ENCODE measurements at places on chromosomes 2 and 18.

- DNase-seq: no peak
Measured at GRCh38 chr2:118981632-118982031, 39.6 kb downstream of the MARCO start.

- no peak for DNase-seq
Measured at GRCh38 chr2:172248785-172249187, 146.1 kb upstream of the DLX2 start.

DNA sequence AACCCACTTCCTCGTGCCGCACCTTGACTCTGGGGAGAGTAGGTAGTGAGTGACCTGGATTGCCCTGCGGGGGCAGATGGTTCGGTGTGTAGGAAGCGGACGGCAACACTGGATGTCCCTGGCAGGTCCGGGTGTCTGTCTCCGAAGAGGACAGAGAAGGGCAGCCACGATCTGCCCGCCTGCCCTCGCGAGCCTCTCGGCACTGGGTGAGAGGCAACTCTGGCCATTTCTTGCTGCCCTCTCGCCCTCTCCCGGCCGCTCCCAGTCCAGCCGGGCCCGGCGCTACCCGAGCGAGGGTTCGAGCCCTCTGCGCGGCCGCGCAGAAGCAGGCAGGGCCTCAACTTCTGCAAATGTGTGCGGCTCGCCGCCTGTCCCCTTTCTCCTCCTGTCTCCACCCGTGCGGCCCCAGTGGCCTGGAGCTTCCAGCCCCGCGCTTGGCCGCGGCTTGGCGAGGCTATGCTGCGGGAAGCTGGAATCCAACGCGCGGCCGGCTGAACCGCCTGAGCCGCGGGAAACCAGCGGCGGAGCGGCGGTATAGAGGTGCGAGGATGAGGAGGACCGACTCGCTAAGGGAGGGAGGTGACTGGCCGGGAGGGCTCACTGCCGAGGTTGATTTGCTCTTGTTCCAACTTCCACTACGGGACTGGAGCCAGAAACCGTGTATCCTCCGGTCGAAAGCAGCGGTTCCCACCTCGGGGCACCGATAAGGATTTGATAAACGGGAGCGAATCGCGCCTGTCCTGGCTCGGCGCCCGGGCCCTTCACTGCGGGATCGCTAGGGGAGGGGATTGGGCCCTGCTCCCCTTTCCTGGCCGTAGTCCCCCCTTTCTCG, 1.5 kb downstream of the EPAS1 start:
- no peak for DNase-seq

DNA sequence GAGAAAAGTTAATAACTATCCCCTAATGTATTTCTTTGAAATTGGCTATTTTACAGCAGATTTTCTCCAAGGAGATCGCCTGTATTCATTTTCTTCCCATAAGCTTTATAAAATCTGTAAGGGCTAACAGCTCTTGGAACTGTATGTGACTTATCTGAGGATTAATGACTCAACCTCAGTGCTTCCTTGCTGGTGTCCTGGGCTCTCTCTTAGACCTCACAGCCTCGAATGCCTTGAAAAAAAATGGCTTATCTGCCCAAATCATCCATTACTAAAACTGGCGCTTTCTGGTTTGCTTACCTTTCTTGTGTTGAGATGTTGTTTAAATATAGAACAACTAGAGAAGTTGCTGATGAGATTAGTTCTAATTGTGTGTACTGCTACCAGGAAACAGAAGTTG, 713.6 kb downstream of the SLC4A3 start:
- no peak for DNase-seq

GRCh38 chr2:133146893-133147292, 421.4 kb downstream of the NCKAP5 start:
- DNase-seq: no peak

DNA sequence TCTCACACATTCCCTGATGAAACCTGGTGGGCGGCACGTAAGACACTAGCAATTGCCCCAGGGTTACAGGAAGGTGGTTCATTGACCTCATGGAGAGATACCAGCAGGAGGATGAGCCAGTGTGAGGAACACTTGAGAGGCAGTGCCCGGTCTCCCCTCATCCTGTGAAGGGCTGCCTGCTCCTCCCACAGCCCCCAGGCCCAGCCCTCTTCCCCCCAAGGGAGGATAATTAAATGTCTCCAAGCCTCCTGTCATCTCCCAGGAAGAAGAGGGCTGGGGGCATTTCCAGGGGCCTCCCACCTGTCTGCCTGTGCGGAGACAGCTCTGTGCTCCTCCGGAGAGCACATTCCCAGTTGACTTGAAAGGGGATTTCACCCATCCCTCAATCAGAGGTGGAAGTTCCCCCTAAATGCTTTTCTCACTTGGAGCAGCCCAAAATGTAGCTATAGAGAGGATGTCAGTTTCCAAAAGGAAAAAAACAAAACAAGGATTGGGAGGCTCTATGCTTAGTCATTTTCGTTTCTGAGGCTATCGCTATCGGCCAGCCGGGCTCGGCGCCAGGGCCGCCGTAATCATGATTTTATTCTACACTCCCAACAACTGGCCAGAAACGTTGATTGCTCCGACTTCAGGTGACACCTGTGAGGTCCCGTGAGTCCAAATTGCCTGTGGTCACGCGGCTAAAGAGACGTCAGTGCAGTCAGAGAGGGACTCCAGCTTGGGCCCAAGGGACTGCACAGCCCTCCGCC, 7.1 kb downstream of the KCNF1 start:
- DNase-seq: no peak

DNA sequence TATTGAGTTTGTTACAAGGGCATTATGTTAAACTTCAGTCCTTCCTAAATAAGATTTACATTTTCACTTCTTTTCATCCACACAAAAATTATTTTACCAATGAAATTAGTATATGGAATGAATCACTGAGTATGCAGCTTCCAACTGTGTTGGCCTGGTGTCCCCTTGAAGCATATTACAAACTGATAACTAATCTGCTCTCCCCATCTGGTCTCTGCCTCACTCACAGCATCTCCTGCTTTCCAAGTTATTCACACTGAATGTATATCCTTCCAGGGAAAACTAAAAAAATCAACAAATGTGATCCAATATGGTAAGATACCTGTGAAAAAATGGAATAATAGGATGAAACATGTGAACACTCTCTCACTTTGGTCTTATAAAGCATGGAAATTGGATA, 90.0 kb upstream of the NYAP2 start:
- peak; percentile 28 for DNase-seq

- DNase-seq: no peak
Measured at GRCh38 chr2:44713170-44713569, 228.3 kb upstream of the SIX3 start.

GRCh38 chr2:128313931-128314347, 4.7 kb downstream of the HS6ST1 start:
- no peak for DNase-seq

DNA sequence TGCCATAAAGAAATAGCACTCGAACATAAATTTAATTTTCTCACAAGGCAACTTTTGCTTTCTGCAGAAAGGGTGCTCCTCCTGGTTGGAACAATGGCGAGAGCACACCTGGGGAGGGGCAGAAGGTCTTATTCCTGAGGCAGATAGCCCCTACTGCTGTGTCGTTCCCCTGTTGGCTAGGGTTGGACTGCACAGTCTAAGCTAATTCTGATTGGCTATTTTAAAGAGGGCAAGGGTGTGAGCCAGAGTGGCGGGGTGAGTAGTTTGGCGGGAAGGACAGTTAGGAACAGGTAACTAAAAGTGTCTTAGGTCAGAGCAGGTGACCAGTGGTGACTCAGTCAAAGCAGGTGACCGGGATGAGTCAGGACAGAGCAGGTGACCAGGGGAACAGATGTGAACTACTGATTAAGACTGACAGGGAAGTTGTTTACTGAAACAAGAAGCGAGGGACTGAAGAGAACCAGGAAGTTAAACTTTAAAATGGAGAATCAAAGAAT, 49.7 kb upstream of the AGAP1 start:
- no peak for DNase-seq

GRCh38 chr18:44805643-44806042, 125.0 kb downstream of the SETBP1 start:
- DNase-seq: no peak

- no peak for DNase-seq
Measured at GRCh38 chr2:54967759-54968365, 82.4 kb downstream of the RTN4 start.

GRCh38 chr18:42773870-42774269, 341.6 kb downstream of the RIT2 start:
- DNase-seq: no peak

DNA sequence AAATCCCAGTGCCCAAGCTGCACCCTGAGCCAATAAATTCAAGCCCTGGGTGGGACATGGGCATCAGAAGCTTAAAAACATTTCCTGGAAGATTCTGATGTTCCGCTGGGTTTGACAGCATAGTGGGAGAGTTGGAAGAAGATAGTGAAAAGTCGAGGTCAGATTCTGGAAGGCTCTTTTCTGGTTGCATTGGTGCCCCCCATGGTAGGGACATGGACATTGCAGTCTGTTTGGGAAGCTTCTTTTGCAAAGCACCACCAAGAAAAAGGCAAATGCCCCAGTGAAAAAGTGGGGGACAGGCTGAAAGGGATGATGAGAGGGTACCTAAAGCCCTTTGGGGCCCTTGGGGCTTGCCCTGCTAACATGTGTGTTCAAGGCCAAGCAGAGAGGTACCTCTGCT, 21.0 kb downstream of the MERTK start:
- no peak for DNase-seq

DNA sequence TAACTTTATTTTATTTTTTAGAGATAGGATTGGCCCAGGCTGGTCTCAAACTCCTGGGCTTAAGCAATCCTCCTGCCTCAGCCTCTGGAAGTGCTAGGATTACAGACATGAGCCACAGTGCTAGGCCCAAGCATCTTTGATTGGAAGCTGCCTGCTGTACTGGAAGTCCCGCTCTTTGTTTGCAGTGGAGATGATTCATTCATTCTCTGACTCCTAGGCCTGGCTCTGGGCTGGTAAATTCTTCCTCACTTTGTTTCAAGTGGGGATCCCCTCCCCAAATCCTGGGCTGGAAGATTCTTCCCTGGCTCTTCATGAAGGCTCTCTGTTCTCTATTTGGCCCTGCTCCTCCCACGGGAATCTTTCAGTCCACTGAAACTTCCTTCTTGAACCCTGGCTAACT, 81.9 kb downstream of the NEURL3 start:
- no peak for DNase-seq
